Urothelium cell line (cell line): ENCODE measurements at places on chromosomes 2 and 18.
A peak's percentile ranks its signal among the peaks of the same experiment; 100 is the strongest.

DNA sequence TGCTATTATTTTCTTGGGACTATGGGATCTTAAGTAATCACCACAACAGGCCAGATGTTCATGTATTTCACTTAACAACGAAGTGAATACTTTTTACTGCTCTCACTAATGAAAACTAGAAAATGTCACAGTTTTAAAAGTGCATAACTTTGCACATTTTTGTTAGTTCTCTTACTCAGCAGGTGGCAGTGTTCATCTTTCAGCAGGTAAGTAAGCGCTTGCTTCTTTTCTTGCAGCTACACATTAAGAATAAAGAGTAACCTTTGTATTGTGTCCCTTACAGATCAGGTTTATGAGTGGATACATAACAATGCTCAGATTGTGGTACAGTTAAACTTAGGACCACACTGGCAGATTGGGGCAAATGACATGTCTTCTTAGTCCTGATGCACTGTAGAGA is 61.0 kb downstream of the DAW1 start:
- DNase-seq, result no peak

GRCh38 chr2:9310798-9311197 is 104.2 kb downstream of the ASAP2 start:
- DNase-seq, result no peak

- DNase-seq, result no peak
These were observed 5.5 kb downstream of the ATP6V1B1 start for GRCh38 chr2:70941186-70941585.

- no peak for DNase-seq
These were observed 186.8 kb downstream of the LTBP1 start for GRCh38 chr2:33133454-33133952.

GRCh38 chr2:179338681-179339080 is 74.0 kb upstream of the SESTD1 start:
- no peak for DNase-seq

DNA sequence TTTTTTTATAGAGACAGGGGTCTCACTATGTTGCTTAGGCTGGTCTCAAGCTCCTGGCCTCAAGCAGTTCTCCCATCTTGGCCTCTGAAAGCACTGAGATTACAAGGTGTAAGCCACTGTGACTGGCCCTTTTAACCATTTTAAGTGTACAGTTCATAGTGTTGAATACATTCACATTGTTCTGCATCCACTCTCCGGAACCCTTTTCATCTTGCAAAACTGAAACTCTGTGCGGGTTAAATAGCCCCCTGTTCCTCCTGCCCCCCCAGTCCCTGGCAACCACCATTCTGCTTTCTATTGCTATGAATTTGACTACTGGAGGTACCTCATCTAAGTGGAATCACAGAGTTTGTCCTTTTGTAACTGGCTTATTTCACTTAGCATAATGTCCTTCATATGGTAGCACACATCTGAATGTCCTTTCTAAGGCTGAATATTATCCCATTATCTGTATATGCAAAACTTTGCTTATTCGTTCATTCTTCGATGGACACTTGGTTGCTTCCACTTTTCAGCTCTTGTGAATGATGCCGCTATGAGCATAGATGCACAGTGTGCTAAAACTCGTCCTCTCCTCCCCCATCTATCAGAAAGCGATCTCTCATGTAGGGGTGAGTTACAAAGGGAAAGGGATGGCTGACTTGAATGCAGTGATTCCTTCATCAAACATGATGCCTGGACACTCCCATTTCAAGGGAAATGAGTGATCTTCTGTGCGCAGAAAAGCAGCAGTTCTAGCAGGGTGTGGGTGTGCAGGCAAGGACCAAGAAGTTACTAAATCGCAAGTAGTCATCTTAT is 30.2 kb downstream of the CABLES1 start:
- DNase-seq, result no peak

- DNase-seq, result no peak
These were observed 48.9 kb upstream of the MYL1 start for GRCh38 chr2:210363876-210364275.

- no peak for DNase-seq
These were observed 13.6 kb downstream of the ADI1 start for GRCh38 chr2:3505771-3506170.

DNA sequence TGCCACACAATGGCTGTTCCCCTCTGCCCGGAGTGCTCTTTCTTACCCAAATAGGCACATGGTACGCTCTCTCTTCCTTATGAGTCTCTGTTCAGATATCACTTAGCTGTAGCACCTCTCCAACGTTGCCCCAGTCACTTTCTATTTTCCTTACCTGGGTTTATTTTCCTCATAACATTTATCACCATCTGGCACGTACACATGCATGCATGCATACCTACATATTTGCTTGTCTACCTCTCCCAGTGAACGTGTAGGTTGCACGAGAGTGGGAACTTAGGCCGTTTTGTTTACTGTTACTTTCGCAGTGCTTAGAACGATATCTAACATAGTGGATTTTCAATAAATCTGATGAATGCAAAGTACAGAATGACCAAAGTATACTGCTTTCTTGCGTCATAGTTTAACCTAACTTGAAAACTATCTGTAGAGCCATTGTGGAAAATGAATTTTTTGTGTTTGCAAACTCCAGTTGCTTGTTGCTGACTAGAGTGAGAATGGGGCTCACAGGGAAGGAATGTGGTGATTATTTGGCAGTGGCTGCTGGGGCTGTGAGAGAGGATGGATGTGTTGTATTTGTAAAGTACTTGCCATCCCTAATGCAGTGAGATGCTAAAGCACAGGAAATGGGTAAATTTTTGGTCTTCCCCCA is 47.1 kb downstream of the ACSL3 start:
- DNase-seq, result no peak

GRCh38 chr18:25503567-25504081 is 151.7 kb upstream of the ZNF521 start:
- peak; percentile 26 for DNase-seq

DNA sequence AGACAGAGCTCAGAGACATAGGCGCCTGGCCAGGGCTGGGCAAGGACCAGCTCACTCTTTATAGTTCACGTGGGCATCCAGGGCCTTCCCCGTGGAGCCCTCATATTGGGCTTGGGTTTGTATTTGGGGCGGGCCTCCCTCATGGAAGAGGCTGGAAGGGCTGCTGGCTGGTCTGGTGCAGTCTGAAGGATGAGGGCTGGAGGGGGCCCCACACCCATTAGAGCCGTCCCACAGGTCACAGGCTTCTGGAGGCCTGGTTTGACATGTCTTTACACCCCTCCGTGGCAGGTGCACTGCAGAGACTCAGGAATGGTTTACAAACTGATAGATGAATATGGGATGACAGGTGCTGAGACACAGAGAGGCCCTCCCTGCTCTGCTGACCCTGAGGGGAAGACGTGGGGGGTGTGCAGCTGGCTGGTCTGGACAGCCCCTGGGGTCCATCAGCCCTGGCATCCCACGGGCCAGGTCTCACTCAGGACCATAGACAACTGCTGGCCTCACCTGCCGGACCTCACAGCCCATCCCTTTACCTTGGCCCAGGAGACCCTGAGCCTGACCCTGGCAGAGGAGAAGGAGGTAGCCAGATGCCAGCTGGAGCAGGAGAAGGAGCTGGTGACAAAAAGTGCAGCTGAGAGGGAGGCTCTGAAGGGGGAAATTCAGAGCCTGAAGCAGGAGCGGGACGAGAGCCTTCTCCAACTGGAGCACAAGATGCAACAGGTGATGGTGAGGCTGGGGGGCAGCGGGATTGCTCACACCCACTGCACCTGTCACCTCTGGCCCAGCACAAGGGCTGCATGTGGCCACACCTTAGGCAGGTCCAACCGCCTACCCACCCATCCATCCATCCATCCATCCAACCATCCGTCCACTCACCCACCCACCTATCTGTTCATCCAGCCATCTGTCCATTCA is 43.9 kb downstream of the CROCC2 start:
- no peak for DNase-seq

GRCh38 chr2:197675711-197676188 is 363 bp upstream of the RFTN2 start:
- no peak for DNase-seq

DNA sequence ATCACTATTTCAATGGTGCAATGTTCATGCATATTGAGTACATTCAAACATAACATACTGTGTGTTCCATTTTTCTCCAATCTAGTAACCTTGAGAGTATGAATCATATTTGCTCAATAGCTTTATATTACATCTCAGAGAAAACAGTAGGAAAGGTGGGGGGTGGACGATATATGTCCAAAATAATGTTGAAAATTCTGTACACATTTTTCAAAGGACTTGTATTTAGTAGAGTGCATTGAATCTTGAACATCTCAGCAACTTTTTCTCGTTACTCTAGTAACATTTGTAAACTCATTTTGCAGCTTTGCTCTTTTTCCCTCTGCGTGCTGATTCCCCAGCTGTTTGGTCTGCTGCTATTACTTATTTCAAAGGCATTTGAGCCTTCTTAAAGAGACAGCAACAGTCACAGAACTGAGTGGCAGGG is 1487.0 kb downstream of the LRP1B start:
- peak; percentile 9 for DNase-seq

- DNase-seq, result no peak
These were observed 105.9 kb upstream of the STPG4 start for GRCh38 chr2:47260971-47261370.

DNA sequence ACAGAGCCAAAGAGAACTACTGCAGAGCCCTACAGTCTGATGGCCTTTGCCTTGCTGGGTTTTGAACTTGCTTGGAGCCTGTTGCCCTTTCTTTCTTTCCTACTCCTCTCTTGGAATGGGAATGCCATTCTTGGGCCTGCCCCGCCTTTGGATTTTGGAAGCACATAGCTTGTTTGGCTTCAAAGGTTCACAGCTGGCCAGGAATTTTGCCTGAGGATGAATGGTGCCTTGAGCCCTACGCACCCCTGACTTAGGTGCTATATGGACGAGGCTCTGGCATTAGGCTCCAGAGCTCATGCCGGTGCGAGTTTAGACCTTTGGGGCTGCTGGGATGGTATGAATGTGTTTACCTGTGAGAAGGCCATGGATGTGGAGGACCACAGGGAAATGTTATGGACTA is 663.3 kb upstream of the HS6ST1 start:
- DNase-seq, result no peak

DNA sequence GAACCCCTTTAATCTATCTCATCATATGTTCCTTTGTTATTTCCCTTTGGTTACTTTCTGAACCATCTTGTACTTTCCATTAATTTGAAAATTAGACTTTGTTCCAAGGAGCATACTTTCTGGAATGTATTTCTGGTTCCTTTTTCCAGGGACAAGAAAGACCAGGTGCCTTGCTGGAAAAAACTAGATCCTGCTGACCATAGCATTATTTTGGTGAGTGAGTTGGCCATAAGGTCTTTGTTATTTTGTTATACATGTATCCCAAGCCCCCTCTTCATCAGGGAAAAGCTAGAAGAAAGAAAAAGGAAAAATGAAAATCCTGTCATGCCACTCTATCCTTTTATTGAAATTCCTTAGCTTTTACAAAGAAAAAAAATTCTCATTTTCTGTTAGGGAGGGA is 228.1 kb upstream of the TFPI start:
- DNase-seq, result no peak

DNA sequence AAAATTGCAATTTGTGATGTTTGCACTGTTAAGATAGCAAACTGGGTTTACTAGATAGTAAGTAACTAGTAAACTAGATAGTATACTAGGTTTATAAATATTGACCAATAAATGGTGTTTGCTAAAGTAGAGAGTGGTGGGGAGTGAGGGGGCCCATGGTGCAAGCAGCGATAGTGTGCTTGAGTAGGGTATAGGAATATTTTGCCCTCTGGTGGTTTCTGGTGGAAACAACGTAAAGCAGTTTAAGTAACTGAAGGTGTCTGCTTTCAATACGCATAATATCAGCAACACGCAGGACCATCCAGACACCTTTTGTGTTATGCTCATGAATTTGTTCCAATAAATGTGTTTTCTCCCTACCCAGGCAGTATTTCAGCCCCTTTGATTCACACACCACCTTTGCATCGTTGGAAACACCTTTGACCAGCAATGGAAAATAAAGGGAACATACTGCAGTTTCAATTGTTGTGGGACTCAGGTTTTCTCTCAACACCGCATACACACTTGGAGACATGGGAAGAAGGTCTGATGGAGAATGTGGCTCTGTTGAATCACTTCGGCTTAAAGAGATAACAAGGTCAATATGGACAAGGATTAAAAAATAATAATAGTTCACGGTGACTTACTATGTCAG is 16.7 kb upstream of the STAT1 start:
- peak; percentile 53 for DNase-seq

- DNase-seq, result no peak
These were observed 118.5 kb upstream of the RIOK3 start for GRCh38 chr18:23334569-23334968.

GRCh38 chr2:111251711-111252110 is 131.0 kb downstream of the BCL2L11 start:
- no peak for DNase-seq

DNA sequence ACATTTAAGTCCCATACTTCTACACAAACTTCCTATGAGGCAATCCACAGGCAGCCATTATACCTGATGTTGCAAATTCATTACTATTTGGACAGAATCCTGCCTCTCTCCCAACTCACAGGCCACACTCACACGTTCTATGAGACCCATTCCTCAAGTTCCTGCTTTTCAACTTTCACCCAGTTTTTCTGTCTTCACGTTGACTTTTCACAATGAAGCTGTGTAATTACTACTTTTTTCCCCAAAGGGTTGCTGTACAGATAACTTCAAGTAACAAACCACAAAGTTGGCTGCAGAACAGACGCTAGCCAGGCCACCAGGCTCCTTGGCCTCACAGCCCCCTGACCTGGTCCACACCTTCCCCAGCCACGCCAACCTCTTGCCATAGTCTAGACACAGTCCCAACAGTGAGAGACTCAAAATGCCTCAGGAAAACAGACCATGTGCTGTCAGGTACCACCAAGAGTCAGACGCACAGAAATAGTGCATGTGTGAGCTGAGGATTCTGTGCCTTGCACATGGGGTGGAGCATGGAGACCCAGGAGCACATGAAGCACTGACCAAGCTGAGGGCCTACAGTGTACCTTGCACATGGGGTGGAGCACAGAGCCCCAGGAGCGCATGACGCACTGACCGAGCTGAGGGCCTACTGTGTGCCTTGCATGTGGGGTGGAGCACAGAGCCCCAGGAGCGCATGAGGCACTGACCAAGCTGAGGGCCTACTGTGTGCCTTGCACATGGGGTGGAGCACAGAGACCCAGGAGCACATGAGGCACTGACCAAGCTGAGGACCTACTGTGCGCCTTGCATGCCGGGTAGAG is 61.0 kb downstream of the EIPR1 start:
- no peak for DNase-seq
